Stimulated activated CD8-positive, alpha-beta memory T cell treated with anti-CD3 and anti-CD28 coated beads, Interleukin-12 subunit alpha, Interleukin-12 subunit beta, amount 100 ng/mL, for 1 hour (primary cell): ENCODE measurements at places on chromosomes 16 and 17.
A peak's percentile ranks its signal among the peaks of the same experiment; 100 is the strongest.

GRCh38 chr17:78599419-78599818 is 22.2 kb upstream of the DNAH17 start:
- no peak for DNase-seq

GRCh38 chr17:61997664-61998063 is 67.4 kb downstream of the MED13 start:
- no peak for DNase-seq

- DNase-seq = no peak
Observed at GRCh38 chr17:7225711-7226331, 6.1 kb downstream of the ACADVL start.

DNA sequence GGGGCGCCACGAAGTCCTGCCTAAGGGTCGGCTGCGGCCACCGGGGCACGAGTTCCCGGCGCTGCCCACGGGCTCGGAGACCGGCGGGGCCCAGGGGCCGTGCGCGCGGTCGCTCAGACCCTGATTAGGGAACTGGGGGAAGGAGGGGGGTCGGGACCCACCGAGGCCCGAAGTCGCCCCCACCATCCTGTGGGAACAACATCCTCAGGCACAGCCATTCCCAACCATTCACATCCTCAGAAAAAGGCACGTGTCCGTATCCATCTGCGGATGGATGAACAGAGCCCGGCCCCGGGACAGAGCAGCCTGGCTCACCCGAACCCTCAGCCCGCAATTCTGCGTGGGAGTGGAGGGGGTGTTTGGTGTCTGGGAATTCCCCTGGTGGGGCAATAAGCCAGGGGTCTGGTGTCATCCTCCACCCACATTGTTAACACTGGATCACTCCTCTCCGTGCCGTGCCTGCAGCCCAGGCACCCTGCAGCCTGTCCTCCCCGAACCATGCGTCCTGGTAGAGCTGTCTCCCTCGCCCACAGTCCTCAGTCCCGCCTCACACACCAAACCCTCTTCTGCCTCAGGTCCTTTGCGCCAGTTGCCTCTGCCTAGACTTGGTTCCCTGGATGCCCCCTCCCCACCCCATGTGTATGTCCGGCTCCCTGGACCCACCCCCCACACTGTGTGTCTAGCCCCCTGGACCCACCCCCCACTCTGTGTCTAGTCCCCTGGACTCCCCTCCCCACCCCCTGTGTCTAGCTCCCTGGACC is 789 bp upstream of the CCDC57 start:
- DNase-seq = peak; percentile 61

GRCh38 chr16:67658849-67659674 is 998 bp downstream of the ACD start:
- no peak for DNase-seq

DNA sequence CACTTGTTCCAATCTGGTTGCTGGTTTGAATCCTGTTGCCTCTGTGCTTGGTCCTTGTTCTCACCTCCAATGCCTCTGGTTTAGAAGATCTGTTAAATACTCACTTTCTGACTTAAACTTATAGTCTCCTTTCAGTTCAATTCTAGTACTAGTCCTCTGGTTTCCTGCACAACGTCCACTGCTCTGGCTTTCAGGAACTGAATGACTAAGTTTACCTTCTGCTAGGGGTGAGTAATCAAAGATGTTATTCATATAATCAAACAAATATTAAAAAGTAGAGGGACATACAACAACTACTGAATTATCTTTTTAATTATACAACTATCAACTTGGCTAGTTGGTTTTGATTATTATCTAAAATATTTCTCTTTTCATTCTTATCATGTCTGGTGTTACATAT is 496.4 kb upstream of the TOM1L1 start:
- DNase-seq = no peak

- no peak for DNase-seq
Observed at GRCh38 chr17:7644775-7645174, 6.0 kb upstream of the ATP1B2 start.

GRCh38 chr17:8315764-8316217 is 5.8 kb downstream of the ARHGEF15 start:
- no peak for DNase-seq

- DNase-seq = no peak
Observed at GRCh38 chr17:72472106-72472505, 351.3 kb downstream of the SOX9 start.

DNA sequence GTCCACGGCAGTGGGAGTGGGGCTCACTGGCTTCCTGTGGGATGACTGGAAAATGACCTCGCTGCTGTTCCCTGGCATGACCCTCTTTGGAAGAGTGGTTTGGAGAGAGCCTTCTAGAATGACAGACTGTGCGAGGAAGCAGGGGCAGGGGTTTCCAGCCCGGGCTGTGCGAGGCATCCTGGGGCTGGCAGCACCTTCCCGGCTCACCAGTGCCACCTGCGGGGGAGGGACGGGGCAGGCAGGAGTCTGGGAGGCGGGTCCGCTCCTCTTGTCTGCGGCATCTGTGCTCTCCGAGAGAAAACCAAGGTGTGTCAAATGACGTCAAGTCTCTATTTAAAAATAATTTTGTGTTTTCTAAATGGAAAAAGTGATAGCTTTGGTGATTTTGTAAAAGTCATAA is 7.8 kb upstream of the RNF213 start:
- peak; percentile 73 for DNase-seq

DNA sequence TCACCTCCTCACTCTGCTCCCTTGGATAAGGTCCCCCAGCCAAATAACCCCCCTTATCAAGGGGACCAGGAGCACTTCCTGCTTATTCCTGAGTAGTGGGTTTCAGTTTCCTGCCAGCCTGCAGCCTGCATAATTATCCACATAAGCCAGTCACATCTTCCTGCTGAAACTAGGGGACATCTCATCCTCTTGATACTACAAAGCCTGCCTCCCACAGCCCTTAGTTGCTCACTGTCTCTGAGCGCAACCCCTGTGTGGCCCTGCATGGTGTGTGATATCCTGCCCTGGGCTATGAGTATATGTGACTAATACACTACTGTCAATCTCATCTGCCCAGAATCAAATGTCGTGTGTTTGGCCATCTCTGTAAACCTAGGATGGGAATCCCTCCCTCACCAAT is 8.0 kb upstream of the XYLT2 start:
- no peak for DNase-seq

DNA sequence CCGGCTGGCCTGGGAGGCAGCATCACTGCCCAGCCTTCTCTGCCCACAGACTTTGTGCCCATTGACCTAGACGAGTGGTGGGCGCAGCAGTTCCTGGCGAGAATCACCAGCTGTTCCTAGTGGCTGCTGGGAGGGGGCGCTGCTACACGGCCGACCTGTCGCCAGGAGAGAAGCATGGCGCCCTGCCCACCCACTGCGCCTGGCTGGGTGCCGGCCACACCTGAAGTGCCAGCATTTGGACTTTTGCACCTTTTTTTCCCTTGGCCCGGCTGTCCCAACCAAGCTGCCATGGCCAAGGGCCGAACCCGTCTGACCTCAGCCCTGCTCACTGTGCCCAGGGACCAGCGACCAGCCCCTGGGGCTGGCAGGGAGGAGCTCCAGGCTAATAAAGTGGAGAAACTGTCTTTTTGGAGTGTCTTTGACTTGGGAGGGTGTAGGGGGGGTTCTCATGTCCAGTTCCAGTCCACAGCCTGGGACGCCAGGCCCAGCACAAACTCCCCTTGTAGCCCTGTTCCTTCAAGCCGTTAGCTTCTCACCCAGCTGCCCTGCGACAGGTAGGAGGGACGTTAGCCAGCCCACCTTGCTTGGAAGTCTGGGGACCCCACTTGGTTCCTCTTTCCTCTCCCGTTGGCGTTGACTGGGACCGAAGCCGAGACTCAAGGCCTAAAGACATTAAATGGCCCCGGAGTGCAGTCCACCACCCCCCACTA is 939 bp upstream of the WDR90 start:
- DNase-seq = no peak

- DNase-seq = no peak
Observed at GRCh38 chr16:21281698-21282389, 3.8 kb upstream of the CRYM start.

- DNase-seq = no peak
Observed at GRCh38 chr16:31874366-31875111, 932 bp downstream of the ZNF267 start.

DNA sequence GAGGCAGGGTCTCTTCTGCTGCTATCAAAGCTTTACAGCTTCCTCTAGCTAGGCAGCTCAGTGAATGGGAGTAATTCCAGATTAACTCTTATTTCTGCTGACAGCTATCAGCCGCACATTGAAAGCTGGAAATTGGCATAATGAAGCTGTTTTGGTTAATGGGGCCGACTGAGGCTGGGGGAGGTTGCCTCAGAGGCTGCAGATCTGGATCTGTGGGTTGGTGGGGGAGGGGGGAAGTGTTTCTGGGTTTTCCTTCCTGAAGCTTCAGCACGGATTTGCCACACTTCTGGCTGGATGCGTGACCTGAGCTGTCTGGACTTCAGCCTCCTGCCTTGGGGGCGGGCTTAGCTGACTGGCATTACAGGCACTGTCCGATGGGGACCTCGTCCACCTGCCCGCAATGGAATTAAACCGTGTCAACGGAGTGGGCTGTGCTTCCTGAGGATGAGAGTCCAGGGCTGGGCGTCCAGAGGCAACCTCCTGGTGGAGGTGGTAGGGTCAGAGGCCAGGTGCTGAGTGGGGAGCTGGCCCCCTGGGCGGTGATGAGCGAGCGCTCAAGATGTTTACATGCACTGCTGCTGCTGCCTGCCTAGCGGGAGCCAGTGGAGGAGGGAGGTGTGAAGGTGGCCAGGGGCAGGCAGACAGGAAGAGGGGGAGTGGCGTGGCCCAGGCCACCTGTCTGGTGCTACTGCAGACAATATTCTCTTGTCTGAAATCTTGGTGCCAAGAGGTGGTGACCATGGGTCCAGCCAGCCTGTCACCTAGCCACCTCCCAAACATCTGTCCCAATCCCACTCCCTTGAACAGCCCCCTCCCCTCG is 6.7 kb upstream of the ABCC3 start:
- DNase-seq = no peak

GRCh38 chr16:16050106-16050505 is 100.7 kb downstream of the ABCC1 start:
- DNase-seq = no peak

DNA sequence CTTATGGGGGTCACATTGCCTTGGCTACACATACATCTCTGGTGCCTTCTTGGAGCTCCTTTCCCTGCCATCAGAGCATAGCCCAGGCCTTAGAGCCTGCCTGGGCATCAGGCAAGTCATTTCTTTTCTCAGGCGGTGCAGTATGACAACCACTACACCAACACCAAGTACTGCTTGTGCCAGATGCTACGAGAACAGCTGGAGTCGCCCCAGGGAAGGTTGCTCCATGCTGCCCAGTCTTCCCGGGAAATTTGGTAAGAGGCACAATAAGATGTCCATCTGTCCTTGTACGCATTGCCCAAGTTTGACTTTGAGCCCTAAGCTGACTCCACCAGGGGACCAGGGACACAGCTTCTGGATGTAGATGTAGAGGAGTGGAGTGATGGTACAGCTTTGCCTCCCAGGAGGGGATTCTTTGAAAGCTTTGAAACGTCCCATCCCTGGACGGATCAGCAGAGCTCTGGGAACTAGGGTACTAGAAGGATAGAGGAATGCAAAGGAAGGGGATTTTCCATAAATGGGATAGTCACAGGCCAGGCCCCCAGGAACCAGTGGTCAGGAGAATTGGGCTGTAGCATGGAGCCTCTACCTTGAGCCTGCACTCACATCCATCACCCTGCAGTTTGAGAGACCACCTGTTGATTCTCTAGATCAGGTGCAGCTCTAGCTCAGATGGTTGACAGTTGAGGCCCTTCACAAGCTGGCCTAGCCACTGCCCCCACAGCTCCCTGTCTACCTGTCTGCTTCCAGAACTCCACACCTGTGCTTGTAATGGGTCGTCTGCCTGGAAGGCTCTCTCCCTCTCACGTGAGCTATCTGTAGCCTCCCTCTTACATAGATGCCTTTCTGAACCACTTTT is 11.0 kb upstream of the NFATC3 start:
- DNase-seq = no peak

- no peak for DNase-seq
Observed at GRCh38 chr16:29804455-29805231, 1.7 kb upstream of the MAZ start.

DNA sequence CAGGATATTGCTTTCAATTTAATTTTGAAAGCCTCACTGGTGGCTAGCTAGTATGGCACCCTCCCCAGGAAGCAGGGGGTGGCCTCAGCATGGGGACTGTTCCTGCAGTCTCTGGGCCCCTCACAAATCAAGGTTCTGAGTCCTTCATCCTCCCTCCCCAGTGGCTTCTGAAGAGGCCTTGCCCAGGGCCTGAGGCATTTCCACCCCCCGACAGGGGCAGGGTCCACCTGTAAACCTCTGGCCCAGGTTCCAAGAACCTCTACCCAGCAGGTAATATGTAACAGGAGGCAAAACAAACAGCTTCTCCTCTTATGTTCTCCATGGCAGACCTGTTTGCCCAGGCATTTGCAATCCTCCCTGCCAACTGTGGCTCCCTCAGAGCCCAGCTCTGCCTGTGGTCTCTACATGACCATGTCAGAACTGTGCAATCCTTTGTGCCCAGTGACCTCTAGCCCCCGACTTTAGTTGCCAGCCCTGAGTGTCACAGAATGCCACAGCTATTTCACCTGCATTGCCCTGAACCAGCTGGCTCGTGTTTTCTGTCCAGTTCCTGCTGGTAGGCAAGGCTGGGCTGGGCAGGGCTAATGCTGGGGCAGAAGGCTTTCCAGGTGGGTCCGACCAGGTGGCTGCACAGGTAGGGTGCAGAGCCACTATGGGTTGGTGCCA is 14.3 kb downstream of the ACSF2 start:
- DNase-seq = no peak

DNA sequence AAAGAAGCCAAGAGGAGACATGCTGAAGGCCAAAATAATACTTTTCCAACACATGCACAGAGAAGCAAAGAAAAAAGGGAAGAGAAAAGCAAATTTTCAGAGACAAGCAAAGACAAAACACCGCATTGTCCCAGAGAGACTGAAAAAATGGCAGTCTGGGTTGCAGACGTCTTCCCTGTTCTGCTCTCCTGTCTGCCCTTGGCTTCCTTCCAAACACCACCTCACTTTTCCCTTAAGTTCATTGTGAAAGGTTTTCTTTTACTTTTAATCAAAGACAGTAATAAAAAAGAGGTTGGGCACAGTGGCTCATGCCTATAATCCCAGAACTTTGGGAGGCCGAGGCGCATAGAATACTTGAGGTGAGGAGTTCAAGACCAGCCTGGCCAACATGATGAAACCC is 21.2 kb upstream of the VAT1L start:
- DNase-seq = no peak

DNA sequence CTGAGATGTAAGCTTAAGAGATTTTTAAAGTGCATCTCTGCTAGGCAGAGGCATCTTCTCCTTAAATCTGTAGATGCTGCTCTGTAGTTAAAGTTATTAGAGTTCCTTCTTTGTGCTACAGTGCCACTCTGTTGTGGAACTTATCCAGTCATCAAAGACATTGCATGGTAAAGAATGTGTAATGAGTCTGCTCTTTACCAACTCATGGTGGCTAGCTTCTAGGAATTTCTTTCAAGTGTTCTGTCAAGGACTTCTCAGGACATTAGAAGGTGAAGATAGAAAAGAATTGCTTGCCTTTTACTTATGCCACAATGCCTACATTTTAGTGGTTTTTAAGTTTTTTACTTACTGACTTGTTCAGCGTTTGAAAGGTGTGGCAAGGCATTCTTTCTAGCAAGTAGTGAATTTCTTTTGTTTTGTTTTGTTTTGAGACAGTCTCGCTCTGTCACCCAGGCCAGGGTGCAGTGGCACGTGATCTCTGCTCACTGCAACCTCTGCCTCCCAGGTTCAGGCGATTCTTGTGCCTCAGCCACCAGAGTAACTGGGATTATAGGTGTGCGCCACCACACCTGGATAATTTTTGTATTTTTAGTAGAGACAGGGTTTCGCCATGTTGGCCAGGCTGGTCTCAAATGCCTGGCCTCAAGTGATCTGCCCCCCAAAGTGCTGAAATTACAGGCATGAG is 20.3 kb upstream of the ARL2BP start:
- DNase-seq = no peak

- DNase-seq = peak; percentile 37
Observed at GRCh38 chr17:75872434-75873351, 5.7 kb downstream of the TRIM47 start.
